IMR-90 (cell line): ENCODE measurements at places on chromosomes 3 and 15.

- DNase-seq = peak; percentile 34
- H3K36me3 ChIP-seq = no peaks in the 10 kb centered on the region
- H3K27ac ChIP-seq = no peak overlapping the region
- H3K27me3 ChIP-seq = no peaks in the 10 kb centered on the region
- H3K4me3 ChIP-seq = no peak overlapping the region
Observed at GRCh38 chr3:99544786-99545281, 93.6 kb upstream of the COL8A1 start.

GRCh38 chr3:191646242-191646641 lies 185.3 kb downstream of the PYDC2 start:
- no peak overlapping the region for H3K27ac ChIP-seq
- no peak for DNase-seq
- H3K36me3 ChIP-seq = no peaks in the 10 kb centered on the region
- H3K4me1 ChIP-seq = no peaks in the 10 kb centered on the region

DNA sequence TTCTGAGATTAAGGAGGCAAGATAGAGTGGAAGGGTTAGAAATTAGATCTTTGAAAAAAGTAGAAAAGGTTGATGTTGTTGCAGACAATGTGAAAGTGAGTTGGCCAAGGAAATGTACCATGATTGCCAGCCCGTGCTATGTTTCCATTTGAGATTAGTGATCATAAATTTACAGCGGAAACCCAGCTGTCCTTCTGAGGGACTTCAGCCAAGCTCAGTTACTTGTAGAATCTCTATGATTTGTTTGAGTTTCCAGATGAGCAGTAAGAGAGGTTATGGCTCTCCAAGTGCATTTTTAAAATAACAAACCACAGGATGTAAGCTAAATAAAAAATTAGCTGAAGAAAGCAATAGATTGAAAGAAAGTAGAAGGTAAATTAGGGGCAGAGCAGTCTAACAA lies 54.2 kb upstream of the RBMS3 start:
- no peaks in the 10 kb centered on the region for H3K36me3 ChIP-seq
- H3K4me3 ChIP-seq = no peak overlapping the region
- DNase-seq = peak; percentile 39

- peaks cover 10% of the 10 kb centered on the region for H3K36me3 ChIP-seq
- no peak overlapping the region for H3K4me3 ChIP-seq
- H3K27me3 ChIP-seq = no peaks in the 10 kb centered on the region
- H3K4me1 ChIP-seq = peaks cover 6% of the 10 kb centered on the region; the same call in 1 of the 2 replicates
- H3K27ac ChIP-seq = no peak overlapping the region
Observed at GRCh38 chr15:41897363-41897799, 3.5 kb upstream of the SPTBN5 start.

- peak within 1 kb of the TSS; percentile 73 for H3K4me3 ChIP-seq
- peaks cover 11% of the 10 kb centered on the region for H3K36me3 ChIP-seq
- peak; percentile 96 for DNase-seq
Observed at GRCh38 chr3:170357176-170358041, at the start of gene SKIL. Gene SKIL, plus strand, starts transcription at chr3:170357715. Its CDS starts 2,617 bp downstream, at chr3:170360332.
